Muscle of arm (tissue), 14 donors: ENCODE measurements at places on chromosomes 5 and 9. TPM values are rescaled to one million over a fixed set of nuclear protein-coding genes. Genes with fewer than 3 reads are reported as not detected.

PCDHGB6 gene
- 4.7 TPM for polyA plus RNA-seq

SOWAHA gene
- polyA plus RNA-seq: not detected

MARCOL gene
- not detected for polyA plus RNA-seq

TTC16 gene
- not detected for polyA plus RNA-seq

QRFP gene
- 0.31 TPM for polyA plus RNA-seq

PCDHGC5 gene
- polyA plus RNA-seq: 0.76 TPM

ELAVL2 gene
- 2.1 TPM for polyA plus RNA-seq

C5orf63 gene
- polyA plus RNA-seq: 8.6 TPM

TXNDC15 gene
- 85.6 TPM for polyA plus RNA-seq

GABBR2 gene
- 1.7 TPM for polyA plus RNA-seq

GLIPR2 gene
- polyA plus RNA-seq: 97.1 TPM

BAAT gene
- 0.77 TPM for polyA plus RNA-seq

CCNO gene
- polyA plus RNA-seq: not detected

SLC46A2 gene
- polyA plus RNA-seq: not detected

ZNF879 gene
- polyA plus RNA-seq: 4.5 TPM

WHRN gene
- 2.3 TPM for polyA plus RNA-seq

FGD3 gene
- 2.0 TPM for polyA plus RNA-seq
